ENCODE measurements at places on chromosomes 6 and 20.

- DNase-seq: no peak
Observed at GRCh38 chr6:40774932-40775331, 187.8 kb upstream of the LRFN2 start.

- DNase-seq: no peak
Observed at GRCh38 chr6:16712255-16712930, 48.9 kb downstream of the ATXN1 start.

GRCh38 chr20:61120595-61121515 lies 131.2 kb upstream of the CDH4 start:
- peak; percentile 1 for DNase-seq

DNA sequence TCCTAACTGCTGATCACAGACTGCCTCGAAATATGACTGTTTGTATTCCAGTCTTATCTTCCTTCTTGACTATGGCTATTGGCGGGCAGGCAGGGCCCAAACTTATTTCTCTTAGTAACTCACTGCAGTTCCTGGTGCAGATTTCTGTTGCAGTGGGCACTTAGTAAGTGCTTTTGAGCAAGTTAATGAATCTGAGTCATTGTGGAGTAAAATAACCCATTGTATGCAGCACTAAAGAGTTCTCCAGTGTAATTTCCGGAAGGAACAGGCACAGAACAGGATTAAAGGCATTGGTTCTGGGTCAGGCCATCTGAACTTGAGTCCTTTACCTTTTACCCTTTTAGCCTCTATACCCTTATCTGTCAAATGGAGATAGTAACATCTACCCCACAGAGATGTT lies 23.6 kb downstream of the SLC35F1 start:
- no peak for DNase-seq

DNA sequence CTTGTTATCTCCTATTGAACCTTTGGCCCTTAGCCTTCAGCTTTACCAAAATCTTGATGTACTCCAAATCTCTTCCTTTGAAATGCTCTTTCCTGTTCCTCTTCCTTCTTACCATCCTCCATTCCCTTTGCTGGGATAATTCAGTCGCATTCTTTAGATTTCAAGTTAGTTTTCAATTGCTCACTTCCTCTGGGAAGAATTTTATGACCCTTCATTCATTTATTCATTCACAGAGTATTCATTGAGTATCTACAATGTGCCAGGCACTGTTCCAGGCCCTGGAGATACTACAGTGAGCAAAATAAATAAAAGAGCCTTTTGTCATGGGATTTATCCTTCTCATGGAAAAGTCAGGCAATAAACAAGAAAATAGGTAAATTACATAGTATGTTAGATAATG lies 548.2 kb upstream of the FLRT3 start:
- DNase-seq: no peak

- no peak for DNase-seq
Observed at GRCh38 chr20:61757678-61758563, 307.8 kb downstream of the TAF4 start.

DNA sequence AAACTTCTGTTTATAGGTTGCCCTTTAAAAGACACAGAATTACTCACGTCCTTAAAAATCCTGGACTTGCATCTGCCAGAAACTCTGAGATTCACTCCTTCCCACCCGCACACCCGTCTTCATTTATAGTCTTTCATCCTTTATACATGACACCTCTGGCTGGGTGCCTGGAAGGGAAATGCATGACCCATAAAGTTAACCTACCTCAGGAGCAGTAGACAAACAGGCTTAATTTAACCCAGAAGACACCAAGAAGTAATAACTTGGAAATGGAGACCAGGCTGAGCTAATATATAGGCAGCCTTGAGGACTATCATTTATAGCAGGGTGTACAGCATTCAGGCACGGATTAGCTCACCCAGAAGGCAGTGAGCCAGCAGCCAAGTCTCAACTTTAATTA lies 429.0 kb upstream of the NRSN1 start:
- DNase-seq: no peak

DNA sequence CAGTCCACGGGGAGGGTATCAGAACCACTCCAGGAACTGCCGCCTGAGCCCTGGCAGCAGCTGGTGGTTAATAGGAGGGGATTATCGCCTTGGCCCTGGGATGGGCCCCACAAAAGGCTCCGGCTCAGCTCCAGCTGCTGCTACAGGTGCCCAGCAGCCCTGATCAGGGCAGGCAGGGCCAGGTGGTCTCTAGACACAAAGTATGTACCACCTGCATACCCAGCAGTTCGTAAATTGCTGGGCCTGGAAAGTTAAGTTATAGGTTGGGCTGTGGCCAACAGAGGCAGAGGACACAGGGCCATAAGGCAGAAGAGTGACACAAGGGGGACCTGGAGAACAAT lies 35.1 kb downstream of the RRBP1 start:
- no peak for DNase-seq

GRCh38 chr6:43478008-43478372 lies 620 bp downstream of the TJAP1 start:
- no peak for DNase-seq

GRCh38 chr6:165707067-165707853 lies 44.2 kb upstream of the PDE10A start:
- no peak for DNase-seq

- DNase-seq: no peak
Observed at GRCh38 chr20:60358101-60358500, 399.9 kb downstream of the CDH26 start.

DNA sequence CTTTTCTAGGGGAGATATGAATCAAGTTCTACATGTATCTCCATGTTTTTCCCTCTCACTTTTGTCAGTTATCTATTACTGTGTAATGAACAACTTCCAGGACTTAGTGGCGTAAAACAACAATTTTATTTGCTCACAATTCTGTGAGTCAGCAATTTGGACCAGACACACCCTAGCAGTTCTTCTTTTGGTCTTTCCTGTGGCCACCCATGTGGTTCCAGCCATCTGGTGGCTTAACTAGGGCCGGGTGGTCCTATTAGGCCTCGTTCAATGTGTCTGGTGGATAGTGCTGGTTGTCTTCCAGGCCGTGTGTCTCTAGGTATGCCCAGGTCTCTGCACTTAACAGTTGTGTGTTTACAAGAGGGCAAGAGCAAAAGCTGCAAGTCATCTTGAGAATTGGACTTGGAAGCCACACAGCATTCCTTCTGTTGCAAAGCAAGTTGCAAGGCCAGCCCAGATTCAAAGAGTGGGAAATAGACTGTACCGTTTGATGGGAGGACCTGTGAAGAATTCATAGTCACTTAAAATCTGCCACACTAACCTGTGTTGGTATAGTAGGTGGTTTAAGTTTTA lies 20.8 kb upstream of the SLC35D3 start:
- DNase-seq: no peak

DNA sequence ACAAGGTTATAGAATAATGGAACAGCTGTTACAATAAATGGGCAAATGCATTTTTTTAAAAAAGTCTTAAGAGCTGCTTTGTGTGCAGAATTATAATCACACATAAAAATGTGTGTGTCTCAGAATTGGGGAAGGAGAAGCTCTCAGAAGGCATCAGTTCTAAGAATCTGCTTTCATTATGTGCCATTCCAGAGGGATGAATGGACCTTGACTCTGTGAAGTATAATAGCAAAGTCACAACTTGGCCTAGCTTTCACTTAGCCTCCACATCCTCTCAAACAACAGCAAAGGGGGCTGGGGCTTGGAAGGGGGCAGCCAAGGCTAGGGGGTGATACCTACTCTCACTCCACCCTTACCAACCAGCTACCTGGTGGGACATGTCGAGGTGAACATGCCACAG lies 265.0 kb downstream of the CDC5L start:
- no peak for DNase-seq

DNA sequence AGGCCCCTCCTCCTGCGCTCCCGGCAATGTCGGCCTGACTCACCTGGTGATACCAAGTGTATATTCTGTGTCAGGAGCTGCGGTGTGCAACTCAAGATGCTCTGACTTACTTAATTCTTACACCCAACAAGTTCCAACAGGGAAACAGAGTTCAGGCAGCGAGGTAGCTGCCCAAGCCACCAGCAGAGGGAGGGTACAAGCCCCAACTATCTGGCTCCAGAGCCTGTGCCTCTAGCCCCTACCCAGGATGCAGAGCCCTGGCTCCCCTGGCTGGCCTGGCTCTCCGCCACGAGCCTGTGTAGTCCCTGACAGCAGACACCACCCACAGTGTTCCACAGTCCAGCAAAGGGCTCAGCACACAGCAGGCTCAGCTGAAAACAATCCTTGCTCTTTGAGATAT lies 34.9 kb downstream of the C20orf203 start:
- DNase-seq: no peak

DNA sequence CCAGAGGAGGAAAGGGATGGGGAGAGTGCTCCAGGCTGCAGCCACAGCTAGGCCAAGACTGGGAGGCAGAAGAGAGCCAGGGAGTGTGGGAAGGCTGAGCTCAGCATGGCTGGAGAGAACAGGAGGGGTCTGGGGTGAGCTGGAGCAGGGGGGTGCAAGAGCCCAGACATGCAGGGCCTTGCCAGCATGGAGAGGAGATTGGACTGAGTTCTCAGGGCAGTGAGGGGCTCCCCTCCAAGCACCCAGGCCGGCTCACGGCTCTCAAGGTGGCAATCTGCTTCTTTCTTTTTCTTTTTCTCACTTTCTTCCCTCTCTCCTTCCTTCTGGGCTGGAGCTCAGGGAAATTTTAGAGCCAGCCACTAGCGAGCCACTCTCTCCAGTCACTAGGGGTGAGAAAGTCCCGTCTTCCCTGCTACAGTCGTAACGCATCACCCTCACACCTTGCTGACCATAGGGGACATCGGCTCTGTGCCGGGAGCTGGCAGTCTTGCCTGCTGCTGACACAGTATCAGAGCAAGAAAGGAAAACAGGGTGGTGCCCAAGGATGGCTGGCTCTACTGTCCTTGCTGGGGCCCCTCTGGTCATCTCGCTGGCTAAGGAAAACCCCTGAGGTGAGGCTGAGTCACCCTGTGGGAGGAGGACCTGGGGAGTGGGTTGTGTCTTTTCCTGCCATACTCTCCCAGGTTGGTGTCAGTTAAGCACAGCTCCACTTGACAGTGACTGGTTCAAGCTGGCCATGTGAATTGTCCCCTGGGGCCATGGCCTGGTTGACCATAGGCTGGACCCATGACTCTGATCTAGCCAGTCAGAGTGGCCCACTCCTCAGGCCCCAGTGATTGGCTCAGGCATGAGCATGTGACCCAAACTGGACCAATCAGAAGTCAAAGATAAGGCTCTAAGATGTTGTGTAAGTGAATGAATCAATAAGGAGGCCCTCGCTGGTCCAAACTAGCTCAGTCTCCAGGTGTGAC lies 135.1 kb upstream of the PMEPA1 start:
- DNase-seq: no peak

DNA sequence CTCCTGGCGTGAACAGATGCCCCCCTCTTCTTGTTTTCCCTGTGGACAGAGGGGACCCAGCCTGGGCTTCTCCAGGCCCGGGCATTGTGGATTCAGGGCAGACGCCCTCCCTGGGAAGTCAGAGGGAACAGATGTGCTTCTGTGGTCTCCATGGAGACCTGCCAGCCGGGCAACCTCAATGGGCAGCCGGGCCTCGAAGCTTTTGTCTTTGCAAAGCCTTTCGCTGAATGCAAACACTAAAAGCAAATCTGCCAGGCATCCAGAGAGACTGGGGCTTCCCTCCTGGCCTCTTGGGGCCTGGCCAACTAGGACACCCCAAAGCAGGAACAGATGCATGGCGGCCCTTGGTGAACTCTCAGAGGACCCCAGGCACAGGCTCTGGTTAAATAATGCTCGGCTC lies 370.0 kb upstream of the SULF2 start:
- DNase-seq: no peak

GRCh38 chr6:27474172-27474465 lies 1.2 kb upstream of the ZNF184 start:
- no peak for DNase-seq

GRCh38 chr20:58228484-58229197 lies at the start of gene ANKRD60:
Gene ANKRD60 (minus strand): TSS chr20:58228653. CDS start chr20:58228653, 0 bp downstream.
- DNase-seq: peak; percentile 16

DNA sequence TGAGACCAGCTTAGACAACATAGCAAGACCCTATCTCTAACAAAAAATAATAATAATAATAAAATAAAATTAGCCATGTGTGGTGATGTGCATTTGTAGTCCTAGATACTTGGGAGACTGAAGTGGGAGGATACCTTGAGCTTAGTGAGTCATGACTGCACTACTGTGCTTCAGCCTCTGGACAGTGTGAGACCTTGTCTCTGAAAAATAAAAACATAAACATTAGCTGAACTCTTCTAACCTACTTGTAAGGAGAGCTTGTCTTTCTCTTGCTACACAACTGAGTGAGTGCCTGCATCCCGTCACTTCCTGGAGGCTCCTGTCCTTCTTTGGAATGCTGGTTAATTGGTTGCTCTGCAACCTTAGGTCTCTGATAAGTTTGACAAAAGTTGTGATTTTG lies 5.1 kb upstream of the DBNDD2 start:
- DNase-seq: no peak

DNA sequence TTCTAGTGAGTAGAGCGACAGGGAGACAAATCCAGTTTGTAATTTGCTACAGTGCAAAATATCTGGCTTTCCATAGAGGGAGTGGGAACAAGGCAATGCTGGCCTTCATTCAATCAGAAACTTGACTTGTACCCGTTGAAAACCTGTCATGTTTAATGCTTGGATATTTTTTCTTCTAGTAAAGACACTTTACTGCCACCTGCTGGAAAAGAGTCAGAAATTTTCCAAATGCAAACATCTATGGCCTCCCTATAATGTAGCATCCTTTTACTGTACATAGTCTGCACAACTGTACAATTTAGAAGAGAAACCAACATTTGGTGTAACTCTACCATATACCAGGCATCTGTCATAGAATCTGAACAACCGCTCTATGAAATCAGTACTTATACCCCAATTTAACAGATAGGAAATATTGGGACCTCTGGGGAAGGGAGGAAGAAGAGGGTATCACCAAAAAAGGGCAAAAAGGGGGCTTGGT lies 16.7 kb upstream of the TBC1D20 start:
- DNase-seq: no peak
